ENCODE measurements at places on chromosomes 13 and 19. TPM values are rescaled to one million over a fixed set of nuclear protein-coding genes. Genes with fewer than 3 reads are reported as not detected.

WASF3 gene
- 11.0 TPM for total RNA-seq

MUC16 gene
- total RNA-seq, result not detected

MBD3L3 gene
- not detected for total RNA-seq

CRB3 gene
- not detected for total RNA-seq

IGFL4 gene
- not detected for total RNA-seq

SBK3 gene
- total RNA-seq, result 0.09 TPM

LAIR1 gene
- total RNA-seq, result not detected

CYP4F8 gene
- total RNA-seq, result 0.14 TPM

ACP5 gene
- total RNA-seq, result 1.3 TPM

SSC5D gene
- 5.4 TPM for total RNA-seq

PLIN4 gene
- total RNA-seq, result 0.14 TPM

LYPD3 gene
- 0.09 TPM for total RNA-seq

PDE4C gene
- total RNA-seq, result 0.57 TPM

PGPEP1 gene
- total RNA-seq, result 44.2 TPM

COL5A3 gene
- total RNA-seq, result 2.1 TPM

LGALS14 gene
- total RNA-seq, result not detected

U2AF1L4 gene
- total RNA-seq, result 5.5 TPM

LILRB1 gene
- total RNA-seq, result not detected

SCN1B gene
- total RNA-seq, result 8.1 TPM

GNG7 gene
- 0.14 TPM for total RNA-seq

TEKTIP1 gene
- not detected for total RNA-seq

ZNF709 gene
- total RNA-seq, result 3.3 TPM

All from smooth muscle cell of bladder (primary cell).